ENCODE measurements at places on chromosomes 13 and 19.
A peak's percentile ranks its signal among the peaks of the same experiment; 100 is the strongest.

DNA sequence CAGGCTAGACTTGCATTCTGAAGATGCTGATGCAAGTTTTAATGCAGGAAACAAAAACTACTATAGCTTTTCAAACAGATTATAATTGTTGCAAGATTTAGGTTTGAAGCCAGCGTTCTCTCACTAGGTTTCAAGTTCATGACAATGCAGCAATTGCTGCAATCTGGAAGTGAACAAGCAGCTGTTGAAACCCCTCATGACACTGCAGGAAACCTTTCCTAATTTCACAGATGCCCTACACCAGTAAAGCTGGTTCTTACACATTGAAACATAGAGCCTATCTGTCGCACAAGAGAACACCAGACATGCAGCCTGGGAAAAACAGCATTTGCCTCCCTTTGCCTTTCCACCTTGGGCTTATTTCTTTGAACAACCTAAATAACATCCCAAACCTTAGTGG lies 1737.2 kb upstream of the MIR17HG start:
- DNase-seq, result no peak

- DNase-seq, result no peak
Measured at GRCh38 chr19:44662691-44663385, 8.4 kb upstream of the CEACAM19 start.

- DNase-seq, result no peak
Measured at GRCh38 chr19:16088351-16089009, 12.2 kb downstream of the TPM4 start.

- no peak for DNase-seq
Measured at GRCh38 chr19:29201855-29202254, 11.1 kb downstream of the UQCRFS1 start.

- no peak for DNase-seq
Measured at GRCh38 chr13:66532845-66533244, 697.3 kb downstream of the PCDH9 start.

DNA sequence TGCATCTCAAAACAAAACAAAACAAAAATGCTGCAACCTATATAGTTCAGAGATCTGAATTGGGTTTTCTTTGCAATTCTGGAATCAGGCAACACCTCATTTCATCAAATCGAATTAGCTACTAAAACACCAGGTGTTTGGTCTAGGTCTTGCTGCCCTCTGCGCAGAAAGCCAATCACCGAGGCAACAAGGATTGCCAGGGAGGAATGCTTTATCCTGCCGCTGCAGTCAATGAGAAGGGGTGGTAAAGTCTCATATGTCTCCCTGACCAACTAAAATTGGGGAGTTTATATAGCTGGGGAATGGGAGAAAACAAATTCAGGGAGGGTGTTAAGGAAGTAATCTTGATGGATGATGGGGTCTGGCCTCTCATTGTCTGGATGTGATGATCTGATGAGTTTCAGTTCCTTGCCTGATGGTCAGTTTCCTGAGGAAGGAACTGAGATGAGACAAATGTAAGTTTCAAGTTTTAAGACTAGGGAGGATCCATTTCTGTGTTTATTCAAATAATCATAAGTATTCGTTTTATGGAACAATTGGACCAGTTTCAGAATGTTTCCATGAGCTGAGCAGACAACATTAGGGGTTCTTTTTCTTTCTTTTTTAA lies 5.0 kb upstream of the YJU2 start:
- DNase-seq, result no peak

GRCh38 chr13:109577191-109577700 lies 209.1 kb downstream of the IRS2 start:
- DNase-seq, result no peak

DNA sequence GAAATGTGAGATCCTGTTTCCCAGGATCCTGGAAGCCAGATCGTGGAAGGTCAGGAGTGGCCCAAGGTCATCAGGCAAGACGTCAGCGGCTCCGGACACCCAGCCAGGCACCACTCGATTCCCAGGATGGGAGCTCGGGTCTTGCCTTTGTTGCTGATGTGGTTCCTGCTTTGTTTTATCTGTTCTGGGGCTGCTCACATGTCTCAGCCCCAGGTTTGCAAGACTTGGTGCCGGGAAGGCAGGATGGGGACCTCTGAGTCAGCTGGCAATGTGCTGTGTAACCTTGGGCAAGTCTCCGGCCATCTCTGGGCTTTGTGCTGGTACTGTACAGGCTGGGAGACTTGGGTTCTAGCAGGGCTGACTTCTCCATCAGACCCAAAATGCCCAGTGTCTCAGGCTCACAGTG lies 1.4 kb upstream of the FCHO1 start:
- DNase-seq, result no peak

DNA sequence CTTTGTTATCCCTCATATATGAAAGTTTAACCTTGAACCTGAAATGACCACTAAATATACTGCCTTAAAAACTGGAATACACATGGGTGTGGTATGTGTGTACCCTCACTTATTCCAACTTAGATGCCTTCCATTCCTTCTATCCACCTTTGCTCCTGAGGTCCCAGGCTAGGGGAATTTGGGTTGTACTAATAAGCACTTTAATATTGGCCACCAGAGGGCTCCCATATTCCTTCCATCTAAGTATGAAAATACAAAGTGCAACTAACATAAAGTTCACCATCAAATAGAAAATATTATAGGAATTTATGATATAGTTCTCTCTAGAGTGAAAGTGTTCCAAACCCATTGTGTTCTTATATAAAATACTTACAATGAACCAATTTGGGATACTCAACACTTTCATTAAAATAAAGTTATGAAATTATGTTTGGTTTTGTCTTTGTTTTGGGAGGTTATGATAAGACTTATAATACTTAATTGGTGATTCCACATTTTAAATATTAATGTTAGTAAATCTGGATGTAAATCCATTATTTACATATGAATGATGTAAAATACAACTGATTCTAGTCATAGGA lies 62.3 kb downstream of the ITGBL1 start:
- DNase-seq, result peak; percentile 80

- DNase-seq, result no peak
Measured at GRCh38 chr13:40985381-40986100, 33.6 kb downstream of the ELF1 start.

DNA sequence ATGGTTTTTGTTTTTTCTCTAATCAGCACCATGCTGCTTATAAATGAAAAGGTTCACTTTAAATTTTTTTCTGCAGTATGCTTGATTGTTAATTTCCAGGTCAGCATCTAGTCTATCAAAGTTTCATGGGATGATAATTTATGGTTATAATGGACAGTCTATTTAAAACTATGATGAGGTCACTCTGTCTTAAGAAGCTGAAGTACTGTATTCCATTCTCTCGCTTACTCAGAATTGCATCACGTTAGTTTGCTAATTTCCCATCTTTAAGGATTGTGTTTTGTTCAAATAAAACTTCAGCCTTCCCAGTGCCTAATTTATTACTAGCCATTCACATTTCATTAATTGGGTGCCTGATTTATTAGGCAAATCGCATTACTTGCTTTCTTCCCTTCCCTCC lies 94.3 kb downstream of the GPC6 start:
- DNase-seq, result no peak

GRCh38 chr19:44752816-44753625 lies 4.5 kb downstream of the BCL3 start:
- peak; percentile 78 for DNase-seq

DNA sequence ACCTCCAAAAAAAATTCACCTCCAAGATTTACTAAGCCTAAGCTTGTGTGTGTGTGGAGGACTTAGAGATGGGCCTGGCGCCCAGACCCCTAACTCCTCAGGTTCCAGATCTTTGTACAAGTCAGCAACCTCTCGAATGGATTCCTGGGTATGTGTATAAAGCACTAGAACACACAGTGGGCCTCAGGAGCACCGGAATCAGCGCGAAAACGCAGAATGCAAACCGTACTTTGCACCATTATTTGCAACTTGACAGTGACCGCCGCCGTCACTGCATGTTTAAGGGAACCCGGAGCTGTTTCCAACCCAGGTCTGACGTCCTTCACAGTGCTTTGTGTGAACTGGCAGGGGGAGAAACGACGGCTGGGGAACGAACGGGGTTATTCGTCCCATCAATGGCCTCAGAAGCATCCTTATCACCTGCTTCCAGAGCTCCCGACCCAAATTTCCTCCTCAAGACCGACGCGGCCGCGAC lies 688 bp downstream of the ZNF606 start:
- no peak for DNase-seq

- no peak for DNase-seq
Measured at GRCh38 chr13:44732503-44733098, 156.5 kb upstream of the TSC22D1 start.

DNA sequence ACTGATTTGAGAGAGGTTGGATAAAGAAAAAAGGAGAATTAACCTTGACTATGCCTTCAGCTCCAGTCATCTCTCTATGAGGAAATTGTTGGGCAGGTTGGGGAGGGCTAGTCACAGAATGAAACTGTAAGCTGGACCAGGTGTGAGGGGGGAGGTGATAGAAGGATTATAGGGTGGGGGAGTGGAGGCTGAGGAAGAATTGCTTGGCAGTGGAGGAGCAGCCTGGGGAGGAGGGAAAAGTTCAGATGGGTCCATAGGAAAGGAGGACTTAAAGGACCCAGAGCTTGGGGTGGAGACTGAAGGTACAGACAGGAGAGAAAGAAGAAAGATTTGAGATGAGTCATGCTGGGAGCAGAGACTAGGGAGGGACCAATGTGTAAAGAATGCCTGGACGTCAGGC lies 8.2 kb upstream of the ZNF431 start:
- no peak for DNase-seq

DNA sequence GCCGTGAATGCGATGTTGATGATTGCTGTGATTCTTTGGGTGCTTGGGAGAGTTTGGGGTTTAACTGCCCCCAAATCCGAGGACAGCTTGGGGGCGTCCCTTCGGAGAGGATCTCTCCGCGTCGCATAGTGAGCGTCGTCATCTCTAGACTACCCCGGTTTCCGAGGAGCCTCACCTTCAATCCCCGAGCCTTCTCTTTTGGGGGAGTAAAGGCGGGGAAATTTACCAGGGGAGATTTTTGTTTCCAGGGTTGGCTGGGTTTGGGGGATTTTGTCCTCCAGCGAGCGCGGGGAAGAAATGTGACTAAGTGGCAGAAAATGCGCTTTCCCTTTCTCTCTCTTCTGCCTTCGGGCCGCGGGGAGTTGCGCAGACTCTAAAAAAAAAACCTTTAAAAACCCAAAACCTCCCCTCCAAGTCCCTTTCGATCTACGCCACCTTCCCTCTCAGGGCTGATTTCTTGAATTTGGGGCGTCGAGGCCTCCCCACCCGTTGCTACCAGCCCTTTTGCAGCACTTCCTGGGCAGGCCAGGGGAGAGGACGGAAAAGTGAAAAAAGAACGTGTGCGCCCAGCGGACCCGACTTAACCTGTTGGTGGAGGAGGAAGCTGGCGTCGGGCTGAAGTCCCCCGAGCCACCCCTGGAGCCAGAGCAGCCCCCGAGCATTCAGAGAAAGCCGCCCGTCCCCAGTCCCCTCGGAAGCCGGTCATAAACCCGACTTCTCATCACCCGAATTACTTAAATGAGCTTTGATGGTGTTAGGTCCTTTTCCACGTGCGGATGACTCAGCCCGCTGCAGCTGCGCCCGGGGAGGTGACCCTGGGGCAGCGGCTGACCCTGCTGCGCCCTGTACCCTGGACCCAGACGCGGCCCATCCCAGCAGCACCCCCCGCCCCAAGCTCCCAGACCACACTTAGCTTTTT lies 17.7 kb downstream of the NFIX start:
- DNase-seq, result peak; percentile 68

DNA sequence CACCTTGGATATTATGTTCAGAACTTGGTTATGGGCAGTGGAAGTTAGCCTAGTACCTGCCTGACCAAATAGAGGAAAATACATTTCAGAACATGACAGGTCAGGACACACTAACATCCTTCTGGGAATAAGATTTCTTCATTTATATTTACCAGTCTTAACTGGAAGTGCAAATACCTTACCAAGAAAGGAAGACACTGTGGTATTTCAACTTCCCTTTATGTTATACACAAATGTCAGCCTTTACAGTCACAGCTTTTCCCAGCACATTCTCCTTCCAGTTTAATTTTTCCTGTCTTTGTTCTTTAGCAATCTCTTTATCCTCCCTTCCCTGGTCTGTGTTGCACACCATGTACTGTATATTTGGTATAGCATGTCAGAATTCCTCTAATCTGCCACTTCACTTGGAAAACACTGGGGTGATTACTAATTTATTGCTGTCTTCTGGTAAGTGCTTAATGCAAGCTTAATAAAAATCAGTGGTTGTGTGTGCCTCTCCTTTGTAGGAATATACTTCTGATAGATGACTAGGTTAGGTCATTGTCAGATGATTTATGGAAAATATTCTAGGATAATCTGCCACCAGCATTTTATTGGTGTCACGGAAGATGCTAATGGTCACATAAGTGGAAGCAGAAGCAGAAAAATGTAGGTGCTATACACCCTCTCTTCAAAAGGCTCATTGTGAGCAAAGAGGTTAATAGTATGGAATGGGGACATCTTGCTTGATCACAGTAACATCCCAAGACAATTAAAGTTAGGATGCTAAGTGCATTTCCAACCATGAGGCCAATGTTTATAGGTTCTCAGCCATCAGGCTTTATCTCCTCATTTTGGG lies 124.3 kb upstream of the STARD13 start:
- peak; percentile 53 for DNase-seq

- no peak for DNase-seq
Measured at GRCh38 chr13:48405875-48406274, 7.0 kb downstream of the LPAR6 start.

GRCh38 chr19:19461671-19462622 lies 53.4 kb downstream of the TSSK6 start:
- peak; percentile 87 for DNase-seq

DNA sequence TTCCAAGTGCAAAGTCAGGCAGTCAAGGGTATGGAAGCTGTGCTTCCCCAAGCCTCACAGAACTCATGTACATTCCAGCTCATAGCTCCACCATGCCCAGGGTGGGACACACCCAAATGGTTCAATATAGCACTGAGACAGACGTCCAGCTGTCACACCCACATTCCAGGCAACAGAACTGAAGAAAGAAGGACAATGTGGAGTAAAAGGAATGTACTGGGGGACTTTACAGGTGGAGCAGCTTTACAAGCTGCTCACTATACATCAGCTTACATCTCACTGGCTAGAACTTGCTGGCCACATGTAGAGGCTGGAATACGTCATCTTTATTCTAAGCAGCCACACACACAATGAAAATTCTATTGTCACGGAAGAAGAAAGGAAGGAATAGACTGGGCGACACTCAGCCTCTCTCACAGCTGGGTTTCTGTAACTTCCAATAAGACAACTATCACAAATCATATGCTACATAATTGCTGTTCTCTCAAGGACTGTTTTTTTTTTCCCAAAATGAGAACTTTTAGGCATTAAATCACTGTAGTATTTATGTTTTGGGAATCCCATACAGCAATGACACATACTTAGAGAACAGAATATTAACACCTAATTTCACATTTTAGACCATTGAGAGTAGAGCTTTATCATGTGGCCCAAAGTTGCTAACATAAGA lies 86.1 kb downstream of the KLF12 start:
- DNase-seq, result peak; percentile 47

DNA sequence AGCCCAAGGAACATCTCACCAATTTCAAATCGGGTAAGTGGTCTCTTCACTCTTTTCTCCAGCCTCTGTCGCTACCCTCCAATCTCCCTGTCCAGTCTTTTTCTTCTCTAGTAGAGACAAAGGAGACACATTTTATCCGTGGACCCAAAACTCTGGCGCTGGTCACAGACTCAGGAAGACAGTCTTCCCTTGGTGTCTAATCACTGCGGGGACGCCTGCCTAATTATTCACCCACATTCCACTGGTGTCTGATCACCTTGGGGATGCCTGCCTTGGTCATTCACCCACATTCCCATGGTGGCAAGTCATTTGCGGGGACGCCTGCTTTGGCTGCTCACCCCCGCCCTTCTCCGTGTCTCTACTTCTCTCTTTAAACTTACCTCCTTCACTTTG lies 13.8 kb upstream of the OR10H1 start:
- no peak for DNase-seq
